ENCODE measurements at places on chromosomes 5 and 9.
A peak's percentile ranks its signal among the peaks of the same experiment; 100 is the strongest.

- DNase-seq, result no peak
Observed at GRCh38 chr9:89657765-89658164, 53.0 kb downstream of the GADD45G start.

DNA sequence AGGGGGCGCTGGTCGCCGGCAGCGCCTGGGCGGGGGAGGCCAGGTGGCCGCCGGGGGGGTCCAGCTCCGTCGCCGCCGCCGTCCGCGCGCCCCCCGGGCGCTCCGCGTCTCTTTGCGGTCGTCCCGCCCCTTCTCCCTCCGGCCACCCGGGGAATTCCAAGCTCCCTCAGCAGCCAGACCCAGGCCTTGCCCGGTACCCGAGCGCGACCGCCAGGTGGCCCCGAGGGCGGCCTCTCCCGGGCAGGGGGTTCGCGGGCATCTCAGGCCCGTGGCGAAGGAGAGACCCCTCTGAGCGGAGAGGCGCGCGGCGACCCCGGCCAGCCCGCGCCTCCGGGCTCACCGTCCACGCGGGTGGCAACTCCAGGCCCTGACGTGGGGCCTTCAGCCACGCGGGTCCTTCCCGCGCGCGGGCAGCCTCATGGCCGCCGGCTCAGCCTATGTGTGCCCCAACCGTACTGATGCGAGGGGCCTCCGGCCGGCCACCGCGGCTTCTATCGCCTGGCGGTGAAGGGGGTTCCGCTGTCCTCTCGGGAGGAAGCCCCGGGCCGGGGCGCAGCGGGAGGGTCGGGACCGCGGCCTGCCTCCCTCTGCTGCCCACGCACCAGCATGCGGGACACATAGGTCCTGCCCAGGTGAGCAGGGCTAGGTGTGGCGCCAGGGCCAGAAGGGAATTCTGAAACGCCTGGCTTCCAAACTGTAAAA lies 529 bp upstream of the NRARP start:
- no peak for DNase-seq

DNA sequence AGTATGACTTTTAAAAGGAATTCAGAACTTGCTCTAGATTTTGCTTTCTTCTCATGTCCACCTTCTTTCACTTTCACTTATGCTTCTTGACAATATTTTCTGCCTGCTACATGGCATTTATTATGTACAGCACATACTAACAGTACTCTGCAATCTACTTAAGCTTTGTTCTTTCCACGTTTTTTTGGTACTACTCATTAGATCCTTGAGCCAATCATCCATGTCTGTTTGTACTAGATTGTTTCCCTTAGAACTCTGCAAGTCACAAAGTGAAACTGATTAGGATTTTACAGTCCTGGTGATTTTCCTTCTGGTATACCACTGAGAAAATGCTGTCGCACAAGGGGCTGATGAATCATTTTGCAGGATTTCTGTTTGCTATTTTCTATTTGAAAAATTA lies 78.3 kb downstream of the PARP8 start:
- peak; percentile 8 for DNase-seq

- no peak for DNase-seq
Observed at GRCh38 chr9:109956717-109957440, 176.9 kb downstream of the PALM2AKAP2 start.

DNA sequence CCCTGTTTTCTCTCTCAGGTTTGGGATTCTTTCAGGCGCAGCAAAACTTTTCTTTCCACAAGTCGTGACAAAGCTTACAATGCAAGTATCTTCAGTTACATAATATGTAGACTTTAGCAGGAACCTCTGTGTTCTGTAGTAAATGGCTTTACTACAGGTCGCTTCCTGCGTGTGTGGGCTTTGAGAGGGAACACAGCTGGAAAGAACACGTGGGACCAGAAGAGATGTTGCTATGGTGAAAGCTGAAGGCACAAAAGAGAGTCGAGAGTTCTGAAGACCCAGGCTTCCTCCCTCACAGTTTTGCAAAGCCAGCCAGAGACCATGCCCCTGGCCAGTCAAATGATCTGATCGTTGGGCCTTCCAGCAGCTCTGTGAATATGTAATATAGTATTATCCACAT lies 4.0 kb downstream of the ANKRD55 start:
- DNase-seq, result no peak

DNA sequence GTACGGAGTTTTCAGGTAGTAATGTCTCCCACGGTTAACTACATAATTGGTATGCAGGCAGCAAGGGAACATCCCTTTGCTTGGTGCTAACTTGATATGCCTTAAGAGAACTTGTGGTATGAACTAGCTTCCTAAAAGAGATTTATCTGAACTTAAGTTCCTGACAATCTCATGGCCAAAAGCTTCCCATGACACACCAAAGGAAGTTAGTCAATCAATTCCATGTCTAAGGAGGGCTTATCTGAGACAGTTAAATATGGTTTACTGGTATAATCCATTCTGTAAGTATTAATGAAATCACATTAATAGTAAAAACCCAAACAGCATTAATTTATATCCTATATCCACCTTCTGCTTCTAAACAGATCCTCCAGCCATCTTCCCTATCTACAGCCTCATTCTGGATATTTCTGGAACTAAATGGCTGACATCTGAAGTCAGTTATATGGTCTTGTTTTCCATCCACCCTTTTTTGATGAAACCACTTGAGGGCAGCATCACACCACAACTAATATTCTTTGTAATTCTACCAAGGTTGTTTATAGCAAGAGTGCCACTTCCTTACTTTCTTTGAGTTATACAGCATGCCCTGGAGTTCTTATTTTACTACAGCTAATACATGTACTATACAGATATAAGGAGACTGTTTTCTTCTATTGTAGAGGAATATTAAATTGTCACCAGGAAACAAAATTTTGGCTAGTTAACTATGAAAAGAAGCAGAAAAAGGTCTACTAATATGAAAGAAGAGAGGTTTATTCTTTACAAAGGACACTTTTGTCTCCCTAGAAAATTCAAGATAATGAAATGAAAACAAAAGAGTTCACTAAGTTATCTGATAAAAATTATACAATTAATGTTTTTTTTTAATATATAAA lies 34.7 kb downstream of the SHOC1 start:
- peak; percentile 49 for DNase-seq

- no peak for DNase-seq
Observed at GRCh38 chr5:73273379-73274050, 100.5 kb downstream of the TMEM174 start.

DNA sequence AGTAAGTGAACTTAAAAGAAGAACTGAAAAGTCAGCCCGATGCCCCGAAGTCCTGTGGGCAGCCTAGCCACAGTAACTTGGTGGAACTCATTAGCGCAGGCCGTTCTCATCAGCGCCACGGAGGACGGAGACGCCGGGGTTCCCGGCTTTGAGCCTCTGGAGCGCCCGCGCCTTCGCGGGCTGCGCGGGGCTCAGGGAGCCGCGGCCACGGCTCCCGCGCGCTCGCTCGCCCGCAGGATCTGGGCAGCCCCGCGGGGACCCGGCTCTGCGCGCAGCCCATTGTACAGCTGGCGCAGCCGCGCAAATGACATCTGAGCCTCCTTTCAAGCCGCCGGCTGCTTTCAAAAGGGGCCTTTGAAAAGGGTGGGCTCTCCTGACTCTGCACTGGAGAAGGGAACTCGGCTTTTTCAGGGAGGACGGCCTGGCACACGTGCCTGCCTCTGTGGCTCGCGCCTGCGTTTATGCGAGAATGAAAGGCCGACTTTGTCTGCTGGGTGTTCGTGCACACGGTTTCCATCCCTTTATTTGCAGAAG lies 40.7 kb downstream of the TLR4 start:
- no peak for DNase-seq

DNA sequence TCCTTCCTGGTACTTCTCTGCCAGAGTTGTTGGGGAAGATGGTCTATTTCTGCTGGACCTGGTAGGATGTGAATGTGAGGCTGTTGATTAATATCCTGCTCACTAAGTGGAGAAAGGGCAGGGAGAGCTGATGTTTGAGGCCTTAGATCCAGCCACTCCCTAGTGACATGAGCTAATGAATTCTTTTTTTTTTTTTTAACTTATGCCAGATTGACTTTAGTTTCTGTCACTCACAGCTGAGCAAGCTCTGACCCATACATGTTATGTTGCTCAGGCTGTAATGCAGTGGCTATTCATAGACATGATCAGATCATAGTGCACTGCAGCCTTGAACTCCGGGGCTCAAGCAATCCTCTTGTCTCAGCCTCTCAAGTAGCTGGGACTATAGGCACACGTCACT lies 75.1 kb upstream of the SPRY4 start:
- no peak for DNase-seq

DNA sequence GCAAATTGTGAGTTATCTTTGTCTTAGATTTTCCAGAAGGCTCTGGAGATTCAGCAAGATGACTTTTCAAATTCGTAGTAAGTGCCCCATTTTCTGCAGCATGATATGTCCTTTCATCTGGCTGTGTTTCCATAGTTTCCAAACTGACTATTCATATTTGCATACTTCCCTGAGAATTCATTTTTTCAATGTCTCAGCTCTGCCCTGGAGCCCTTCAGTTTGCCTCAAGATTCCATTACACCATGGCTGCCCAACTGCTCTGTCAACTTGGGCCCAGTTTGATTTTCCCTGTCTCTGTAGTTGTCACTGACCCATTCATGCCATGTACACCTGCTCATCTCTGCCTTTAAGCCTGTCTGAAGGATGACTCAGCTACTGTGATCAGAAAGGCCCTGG lies 94.2 kb upstream of the RUSC2 start:
- DNase-seq, result no peak

- DNase-seq, result no peak
Observed at GRCh38 chr9:3894772-3895171, 369.0 kb upstream of the RFX3 start.

GRCh38 chr9:130215341-130216119 lies 43.3 kb downstream of the NCS1 start:
- no peak for DNase-seq

Measured in SHP77 treated with DMSO at 0.1 percent for 48 hours (cell line).